Stimulated activated CD4-positive, alpha-beta T cell treated with anti-CD3 and anti-CD28 coated beads, TNF-alpha, amount 100 ng/mL, for 24 hours (primary cell): ENCODE measurements at places on chromosomes 3 and 15.

- no peak for DNase-seq
Measured at GRCh38 chr3:30855400-30856292, 38.8 kb downstream of the GADL1 start.

DNA sequence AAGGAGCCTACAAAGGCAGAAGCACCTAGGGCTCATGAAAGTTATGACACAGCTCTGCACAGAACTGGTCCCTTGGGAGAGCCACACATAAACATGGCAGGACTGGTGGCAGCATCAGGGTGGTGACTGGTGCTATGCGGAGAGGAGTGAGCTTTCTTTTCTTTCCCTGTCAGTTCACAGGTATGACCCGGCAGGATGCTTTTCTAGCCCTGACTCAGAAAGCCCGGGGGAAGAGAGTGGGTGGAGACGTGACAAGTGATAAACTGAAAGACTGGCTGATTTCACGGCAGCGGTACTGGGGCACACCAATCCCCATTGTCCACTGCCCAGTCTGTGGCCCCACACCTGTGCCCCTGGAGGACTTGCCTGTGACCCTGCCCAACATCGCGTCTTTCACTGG lies 103.0 kb downstream of the LARS2 start:
- DNase-seq, result no peak

- no peak for DNase-seq
Measured at GRCh38 chr15:52134502-52135144, 22.0 kb upstream of the BCL2L10 start.

GRCh38 chr15:39629371-39629770 lies 48.5 kb downstream of the THBS1 start:
- DNase-seq, result peak; percentile 52

- no peak for DNase-seq
Measured at GRCh38 chr15:82140886-82141285, 95.1 kb upstream of the MEX3B start.

- DNase-seq, result no peak
Measured at GRCh38 chr3:9142362-9142761, 107.1 kb downstream of the SRGAP3 start.

DNA sequence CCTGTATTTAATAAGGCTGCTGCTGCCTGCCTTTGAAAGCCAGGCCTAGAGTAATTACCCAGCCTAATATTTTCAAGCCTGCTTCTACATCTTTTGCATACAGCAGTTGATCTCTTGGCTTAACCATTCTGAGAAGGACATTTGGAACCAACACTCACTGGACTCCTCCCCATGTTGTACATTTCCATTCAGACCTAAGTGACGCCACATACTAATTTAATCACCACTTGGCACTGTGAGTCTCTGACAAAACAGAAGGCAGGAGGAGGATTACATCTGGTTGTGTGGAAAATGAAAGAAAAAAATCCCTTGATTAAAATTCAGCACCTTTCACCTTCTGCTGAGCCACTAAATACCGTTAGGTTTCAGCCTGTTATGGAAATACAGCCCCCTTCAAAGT lies 102.2 kb upstream of the ARRDC4 start:
- no peak for DNase-seq

DNA sequence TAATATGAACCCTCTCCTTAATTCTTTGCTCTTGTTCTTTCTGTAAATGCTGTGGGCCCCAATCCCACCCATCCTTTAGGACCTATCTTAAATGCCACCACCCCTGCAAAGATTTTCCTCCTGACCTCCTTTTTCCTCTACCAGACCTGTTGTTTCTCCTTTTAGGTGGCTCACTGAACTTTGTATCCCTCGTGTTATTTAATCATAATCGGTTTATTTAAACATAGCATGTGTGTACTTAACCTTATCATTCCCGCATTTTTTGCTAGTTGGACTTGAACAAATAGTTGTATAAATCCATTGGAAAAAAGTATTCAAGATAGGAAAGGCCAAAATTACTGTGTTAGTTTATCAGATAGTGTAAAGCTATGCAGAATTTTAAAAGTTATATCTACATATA lies 988 bp upstream of the NFKBIZ start:
- DNase-seq, result no peak

- no peak for DNase-seq
Measured at GRCh38 chr3:36259580-36259979, 120.7 kb upstream of the STAC start.

GRCh38 chr3:82410366-82410765 lies 648.9 kb upstream of the GBE1 start:
- no peak for DNase-seq

GRCh38 chr15:44096596-44096995 lies 98.5 kb downstream of the FRMD5 start:
- no peak for DNase-seq

DNA sequence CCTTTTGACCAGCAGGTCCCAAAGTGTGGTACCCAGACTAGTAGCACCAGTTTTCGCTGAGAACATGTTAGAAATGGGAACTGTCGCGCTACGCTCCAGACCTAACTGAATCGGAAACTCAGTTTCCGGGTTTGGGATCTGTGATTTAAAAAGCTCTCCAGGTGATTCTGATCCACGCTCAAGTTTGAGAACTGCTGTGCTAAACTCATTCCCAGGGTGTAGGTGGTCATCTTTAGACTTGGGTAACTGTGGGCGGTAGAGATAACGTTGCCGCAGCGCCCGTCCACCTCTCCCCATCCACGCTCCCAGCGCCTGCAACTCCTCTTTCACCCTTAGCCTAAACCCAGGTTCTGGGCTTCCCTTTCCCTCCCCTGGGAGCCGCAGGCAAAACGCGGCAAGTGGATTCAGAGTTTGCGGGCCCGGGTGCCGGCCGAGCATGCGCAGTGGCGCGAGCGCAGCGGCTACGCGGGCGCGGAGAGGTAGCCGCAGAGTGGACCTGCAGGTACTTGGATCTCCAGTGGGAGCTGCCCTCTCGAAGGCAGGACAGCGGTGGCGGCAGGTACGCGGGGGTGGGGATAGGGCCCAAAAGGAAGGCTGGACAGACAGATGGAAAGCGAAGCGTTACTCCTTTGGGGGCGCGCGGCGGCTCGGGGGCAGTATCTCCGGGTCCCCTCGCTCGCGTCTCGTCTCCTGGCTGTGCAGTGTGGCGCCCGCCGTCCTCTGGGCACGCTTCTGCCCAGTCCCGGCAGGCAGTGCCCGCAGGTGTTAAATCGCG lies at the start of gene PLS1:
TSS of gene PLS1 (plus strand) at position 443 of the 775 bp plus-strand sequence. CDS start 67,845 bp downstream, outside the sequence.
- DNase-seq, result peak; percentile 82

GRCh38 chr15:100863075-100863795 lies 16.4 kb upstream of the ALDH1A3 start:
- no peak for DNase-seq

DNA sequence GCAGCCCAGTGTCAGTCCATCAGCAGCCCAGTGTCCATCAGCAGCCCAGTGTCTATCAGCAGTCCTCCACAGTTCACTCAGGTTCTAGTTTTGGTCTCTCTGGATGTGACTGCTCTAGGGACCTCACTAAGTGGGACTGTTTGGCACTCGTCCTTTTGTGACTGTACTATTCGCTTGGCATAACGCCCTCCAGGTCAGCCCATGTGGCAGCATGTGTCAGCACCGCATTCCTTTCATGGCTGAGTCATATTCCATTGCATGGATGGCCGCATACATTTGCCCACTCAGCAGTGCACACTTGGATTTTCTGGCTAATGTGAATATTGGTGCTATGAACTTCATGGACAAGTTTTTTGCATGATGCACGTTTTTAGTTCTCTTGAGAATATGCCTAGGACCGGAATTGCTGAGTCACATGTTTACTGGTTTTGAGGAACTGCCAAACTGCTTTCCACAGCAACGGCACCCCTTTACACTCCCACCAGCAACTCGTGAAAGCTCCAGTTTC lies 16.4 kb downstream of the CHST13 start:
- DNase-seq, result no peak

DNA sequence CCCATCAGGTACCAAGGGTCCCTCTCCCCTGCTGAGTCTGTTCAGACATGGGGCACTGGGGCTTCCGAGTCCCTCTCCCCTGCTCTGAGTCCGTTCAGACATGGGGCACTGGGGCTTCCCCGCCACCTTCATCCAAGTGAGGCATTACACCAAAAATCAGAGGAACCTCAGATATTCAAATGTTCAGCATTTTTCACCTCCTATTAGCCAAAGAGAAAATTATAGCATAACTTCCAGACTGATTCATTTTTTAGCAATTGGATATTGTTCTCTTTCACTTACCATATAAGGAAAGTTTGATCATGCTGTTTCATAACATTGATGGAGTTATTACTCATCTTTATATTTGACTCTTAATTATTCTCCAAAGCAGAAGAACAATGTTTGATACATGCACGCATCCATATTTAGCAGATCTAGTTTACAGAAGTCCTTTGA lies 213.9 kb downstream of the MTHFS start:
- no peak for DNase-seq

DNA sequence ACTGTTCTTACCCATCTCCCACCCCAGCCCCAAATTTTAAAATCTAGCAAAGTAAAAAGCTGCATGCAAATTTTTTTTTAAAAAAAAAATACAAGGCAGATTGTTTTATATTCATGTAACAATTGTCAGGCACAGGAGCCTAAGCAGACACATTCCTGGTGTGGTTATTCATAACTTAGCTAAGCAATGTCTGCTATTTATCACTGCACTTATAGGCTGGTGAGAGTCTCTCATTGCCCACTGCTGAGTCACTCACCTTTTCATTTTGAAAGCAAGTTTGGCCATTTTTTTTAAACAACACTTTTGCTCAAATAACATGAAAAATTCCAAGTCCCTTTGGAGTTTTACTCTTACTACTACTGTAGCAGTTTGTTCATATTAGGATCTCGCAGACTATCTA lies 413.9 kb downstream of the RBMS3 start:
- no peak for DNase-seq

- no peak for DNase-seq
Measured at GRCh38 chr15:50945725-50946124, 37.2 kb downstream of the AP4E1 start.

GRCh38 chr15:39228889-39229288 lies 352.0 kb upstream of the THBS1 start:
- DNase-seq, result no peak

GRCh38 chr15:26744894-26745293 lies 28.0 kb downstream of the GABRB3 start:
- no peak for DNase-seq

DNA sequence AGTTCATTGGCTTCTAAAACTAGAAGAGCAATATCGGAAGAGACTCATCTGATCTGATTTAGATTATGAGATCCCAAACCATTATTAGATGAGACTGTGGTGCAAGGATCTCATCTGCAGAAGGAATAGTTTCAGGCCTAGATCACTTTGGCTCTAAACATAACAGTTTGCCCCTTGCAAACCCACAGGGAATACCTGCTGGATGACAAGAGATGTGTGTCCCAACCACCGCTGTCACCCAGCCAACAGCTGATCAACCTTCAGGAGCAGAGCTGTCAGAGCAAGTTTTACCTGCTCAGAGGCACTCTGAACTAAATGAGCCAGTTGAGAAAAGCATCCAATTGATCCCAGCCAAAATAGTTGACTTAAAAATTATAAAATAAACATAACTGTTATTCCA lies 64.0 kb upstream of the ST3GAL6 start:
- DNase-seq, result no peak

GRCh38 chr3:141777957-141778813 lies 15.0 kb downstream of the GRK7 start:
- DNase-seq, result no peak

GRCh38 chr3:184015381-184016019 lies 2.2 kb downstream of the ABCC5 start:
- no peak for DNase-seq

DNA sequence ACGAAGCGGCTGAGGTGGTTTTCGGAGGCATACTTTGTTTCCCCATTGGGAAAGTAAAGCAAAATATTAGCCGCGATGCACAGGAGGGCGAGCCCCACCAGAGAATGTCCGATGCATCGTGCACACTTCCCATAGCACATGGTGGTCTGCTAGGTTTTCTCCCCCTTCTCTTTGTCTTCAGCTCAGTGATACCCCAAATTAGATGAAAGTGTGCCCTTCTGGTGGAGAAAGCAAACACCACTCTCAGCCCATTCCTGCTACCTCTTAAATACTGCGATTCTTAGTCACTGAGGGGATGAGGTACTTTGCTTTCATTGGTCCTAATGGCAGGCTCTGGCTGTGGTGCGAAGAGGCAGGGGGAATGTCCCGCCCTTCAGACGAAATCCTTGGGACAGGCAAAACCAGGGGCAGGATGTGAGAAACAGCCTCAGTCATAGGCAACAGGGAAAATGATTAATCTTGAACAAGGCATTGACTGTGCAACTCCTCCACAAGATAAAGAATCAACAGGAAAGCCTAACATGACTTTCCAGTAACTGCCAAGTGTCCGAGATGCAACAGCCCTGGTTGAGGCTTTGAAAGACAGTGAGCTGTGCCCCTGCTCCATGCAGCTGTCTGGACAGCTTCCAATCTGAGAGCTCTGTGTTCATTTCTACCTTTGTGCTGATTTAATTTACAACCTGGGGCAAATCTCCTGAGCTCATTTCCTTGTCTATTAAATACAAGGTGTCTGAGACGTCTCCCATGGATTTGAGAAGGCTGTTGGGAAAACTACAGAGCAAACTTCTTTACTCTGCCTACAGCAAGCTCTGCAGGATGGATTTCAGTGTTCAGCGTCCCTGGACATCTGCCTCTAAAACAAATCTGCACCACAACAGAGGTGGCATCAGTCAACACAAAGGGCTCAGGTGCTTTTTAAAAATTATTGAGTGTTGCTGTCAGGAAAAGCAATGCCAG lies at the start of gene TM4SF1:
TSS of gene TM4SF1 (minus strand) at position 242 of the 957 bp plus-strand sequence. CDS start at position 140, 102 bp downstream.
- DNase-seq, result no peak

DNA sequence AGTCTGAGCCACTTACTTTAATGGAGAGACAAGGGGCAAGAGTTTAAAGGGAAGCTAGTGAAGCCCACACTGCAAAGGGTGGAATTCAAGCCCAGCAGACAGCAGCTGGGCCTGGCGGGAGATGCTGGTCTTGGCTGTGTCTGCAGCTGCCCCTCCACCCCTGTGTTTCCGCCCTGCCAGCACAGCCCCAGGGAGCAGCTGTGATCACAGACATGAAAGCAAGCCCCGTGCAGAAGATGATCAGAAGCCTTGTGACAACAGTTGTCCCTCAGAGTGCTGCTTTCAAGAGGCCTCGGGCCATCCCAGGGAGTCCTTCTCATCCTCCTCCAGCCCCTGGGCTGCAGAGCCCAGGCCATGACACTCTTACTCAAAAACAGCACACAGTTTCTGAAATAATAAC lies 24.1 kb upstream of the SLC6A1 start:
- no peak for DNase-seq

GRCh38 chr3:170278627-170279026 lies 56.4 kb downstream of the PRKCI start:
- DNase-seq, result no peak

GRCh38 chr15:41930221-41930866 lies 36.5 kb upstream of the SPTBN5 start:
- no peak for DNase-seq

DNA sequence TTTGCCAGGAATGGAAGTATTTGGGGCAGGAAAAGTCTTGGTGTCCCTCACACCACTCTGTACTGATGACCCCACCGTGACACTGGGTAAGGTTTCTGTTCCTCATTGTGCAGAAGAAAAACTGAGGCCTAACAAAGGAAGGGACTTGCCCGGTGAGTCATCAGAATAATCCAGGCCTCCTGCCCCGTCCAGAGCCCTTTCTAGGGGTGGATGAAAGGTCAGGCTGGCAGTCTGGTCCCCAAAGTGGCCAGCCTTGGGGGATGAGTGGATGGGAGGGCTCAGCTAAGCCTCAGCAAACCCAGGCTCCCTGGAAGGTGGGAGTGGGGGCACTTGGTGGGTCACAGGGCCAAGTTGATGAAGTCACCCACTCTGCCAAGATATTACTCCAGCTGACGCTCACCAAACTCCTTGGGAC lies 2.3 kb upstream of the DNAH1 start:
- DNase-seq, result no peak

- DNase-seq, result no peak
Measured at GRCh38 chr3:169094204-169094603, 569.3 kb downstream of the MECOM start.

GRCh38 chr3:179681492-179682263 lies 28.8 kb downstream of the USP13 start:
- DNase-seq, result no peak
